DMS153 (cell line): ENCODE measurements at places on chromosomes 5 and 9.

DNA sequence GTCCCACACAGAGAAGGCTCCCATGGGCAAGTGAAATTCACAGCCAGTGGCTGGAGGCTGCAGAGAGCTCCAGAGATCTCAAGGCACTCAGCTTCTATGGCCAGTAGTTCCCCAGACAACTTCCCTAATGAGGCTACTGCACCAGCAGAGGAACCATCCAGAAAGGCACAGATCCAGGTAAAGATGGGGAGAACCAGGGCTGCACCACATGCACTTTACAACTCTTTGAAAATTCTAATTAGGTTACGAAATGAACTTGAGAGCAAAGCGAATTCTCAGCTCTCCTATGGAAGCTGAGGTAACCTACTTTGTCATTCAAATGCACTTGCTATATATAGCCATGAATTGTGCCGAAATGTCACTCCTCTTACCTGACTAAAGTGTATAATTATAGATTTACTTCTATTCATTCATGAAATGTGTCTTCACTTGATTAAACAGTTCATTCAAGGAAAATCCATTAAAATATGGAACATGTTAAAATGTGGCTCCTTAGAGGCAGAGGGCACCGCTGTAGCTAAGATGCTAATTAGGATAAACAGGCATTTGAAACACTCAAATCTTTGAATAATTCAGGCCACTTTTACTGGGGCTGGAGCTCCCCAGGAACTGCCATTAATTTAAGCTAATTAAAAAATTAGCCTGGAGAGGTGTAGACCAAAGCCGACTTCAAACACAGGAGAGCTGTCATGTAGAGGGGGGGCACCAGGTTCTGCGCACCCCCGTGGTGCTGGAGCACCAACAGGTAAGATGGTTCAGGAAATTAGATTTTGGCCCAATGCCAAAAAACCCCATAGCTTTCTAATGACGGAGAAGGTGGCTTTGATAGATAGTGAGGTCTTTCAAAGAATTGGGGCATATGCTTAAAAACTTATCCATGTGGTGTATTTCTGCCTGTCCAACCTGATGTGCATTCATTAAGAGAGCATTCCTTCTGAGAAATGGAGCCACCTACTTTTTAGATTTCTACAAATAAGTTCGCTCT is 204.1 kb downstream of the GABBR2 start:
- no peak for DNase-seq

GRCh38 chr5:150022158-150022531 is 21.6 kb downstream of the HMGXB3 start:
- DNase-seq = no peak

DNA sequence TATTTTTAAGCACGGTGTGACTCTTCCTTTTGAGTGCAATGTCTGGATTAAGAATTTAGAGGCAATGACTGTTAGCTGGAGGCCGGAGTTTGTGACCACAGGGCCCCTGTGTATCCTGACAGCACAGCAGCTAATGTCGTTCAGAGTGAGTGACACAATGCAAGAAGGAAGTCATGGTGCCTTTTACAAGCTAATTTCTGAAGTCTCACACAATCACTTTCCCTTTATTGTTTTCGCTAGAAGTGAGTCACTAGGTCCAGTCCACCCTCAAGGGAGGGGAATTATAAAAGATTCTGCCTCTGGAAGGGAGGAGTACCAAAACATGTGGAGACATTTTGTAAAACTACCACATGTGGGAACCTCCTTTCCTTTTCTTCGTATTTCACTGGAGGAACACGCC is 185.5 kb upstream of the FGF10 start:
- no peak for DNase-seq

- no peak for DNase-seq
Measured at GRCh38 chr9:138025417-138025816, 147.8 kb downstream of the CACNA1B start.

DNA sequence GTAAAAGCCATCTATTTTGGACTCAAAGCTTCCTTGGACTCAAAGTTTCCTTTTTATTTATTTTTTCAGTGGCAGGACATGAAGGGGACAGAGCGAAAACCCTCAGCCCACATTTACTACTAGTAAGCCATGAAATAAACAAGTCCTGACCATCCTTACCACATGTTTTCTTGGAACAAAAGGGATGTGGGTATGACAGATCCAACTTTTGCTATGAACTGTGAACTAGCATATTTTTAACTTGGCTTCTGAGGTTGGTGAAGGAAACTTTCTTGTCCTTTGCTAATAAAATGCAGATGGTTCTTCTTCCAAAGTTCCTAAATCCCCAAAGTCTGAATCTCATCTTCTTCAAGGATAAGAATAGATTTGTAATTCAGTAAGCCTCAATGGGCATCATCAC is 122.7 kb upstream of the TNC start:
- DNase-seq = no peak

DNA sequence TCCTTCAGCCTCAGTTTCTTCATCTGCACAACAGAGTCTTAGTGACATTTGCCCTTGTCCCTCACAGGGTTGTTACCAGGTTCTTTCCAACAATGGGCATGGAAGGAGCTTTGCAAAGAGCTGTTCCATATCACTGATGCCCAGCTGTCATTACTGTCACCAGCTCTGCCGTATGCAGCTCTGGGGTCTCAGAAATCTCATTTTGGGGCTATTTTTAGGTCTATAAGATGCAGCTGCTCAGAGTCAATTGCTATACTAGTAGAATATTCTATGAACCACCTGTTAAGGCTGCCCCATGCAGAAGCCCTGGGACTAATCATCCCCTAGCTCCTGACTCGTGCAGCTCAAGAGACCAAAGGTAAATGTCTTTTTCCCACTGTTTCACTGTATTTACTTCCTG is 105.1 kb upstream of the TNPO1 start:
- peak; percentile 64 for DNase-seq

- DNase-seq = no peak
Measured at GRCh38 chr5:32020946-32021345, 153.2 kb downstream of the GOLPH3 start.

DNA sequence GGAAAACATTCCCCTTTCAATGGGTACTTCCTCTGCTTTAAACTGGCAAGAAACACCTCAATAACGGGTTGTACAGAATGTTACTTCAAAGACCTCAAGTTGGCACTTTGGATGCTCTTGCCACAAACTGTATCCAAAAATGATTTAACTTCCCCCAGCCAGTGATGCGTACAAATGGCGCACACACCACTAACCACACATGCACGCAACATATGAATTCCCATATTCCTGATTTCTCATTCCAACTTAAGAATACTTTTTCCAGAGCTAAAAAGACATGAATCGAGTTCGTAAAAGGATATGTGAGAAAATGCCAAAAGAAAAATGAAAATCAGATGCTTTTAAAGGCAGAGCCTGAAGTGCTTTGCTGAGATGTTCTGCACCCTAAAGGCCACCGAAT is 388.0 kb upstream of the PIK3R1 start:
- DNase-seq = no peak

DNA sequence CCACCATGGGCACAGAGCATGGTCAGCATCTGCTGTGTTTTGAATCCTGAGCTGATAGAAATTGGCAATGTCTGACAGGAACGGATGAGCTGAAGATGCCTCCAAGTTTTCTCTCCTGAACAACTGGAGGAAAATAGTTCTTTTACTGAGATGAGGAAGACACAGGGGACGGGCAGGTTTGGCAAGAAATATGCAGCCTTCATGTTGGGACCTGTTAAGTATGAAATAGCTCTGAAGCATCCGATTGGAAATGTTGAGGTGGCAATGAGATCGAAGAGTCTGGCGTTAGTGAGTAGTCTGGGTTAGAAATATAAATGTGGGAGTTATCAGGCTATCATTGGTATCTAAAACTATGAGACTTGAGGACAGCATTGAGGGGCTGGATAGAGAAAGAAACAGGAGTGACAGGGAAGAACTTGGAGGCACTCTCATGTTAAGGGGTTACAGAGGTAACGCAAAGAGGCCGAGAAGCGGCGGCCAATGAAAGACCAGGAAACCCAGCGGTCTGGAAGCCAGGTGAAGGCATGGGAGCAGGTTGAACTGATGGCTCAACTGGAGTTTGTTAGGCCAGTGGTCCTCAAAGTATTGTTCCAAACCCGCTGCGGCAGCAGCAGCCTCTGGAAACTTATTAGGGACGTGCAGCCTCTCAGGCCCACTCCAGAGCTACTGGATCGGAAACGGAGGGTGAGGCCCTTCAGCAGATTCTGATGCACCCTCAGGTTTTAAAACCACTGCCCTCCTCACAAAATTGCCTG is 1.0 kb upstream of the MAMDC2 start:
- DNase-seq = no peak

- no peak for DNase-seq
Measured at GRCh38 chr9:16030528-16031185, 477.8 kb downstream of the CCDC171 start.

DNA sequence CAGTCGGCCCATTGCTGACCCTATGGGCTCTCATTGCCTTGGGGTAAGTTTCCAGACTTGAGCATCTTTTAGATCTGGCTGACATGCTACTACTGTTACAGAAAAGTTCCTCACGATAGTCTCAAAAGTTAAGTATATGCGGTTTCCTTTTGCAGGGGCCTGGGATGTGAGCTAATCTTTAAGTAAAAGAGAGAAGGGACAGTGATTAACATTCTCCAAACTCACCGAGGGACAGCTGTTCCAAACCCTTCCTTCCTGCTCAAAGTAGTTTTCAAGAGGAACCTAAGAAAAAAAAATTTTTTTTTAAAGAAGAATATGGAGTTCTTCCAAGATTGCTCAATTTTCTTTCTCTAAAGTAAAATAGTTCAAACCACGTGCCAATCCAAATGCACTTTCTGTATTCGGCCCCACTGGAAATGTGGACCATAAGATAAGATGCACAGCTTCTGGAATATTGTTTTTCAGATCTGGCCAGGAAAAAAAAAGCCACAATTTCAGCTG is 168.0 kb upstream of the SPRY4 start:
- no peak for DNase-seq

- DNase-seq = no peak
Measured at GRCh38 chr9:114694719-114695269, 12.8 kb upstream of the TEX48 start.

- no peak for DNase-seq
Measured at GRCh38 chr9:99855467-99856176, 33.9 kb downstream of the NR4A3 start.

GRCh38 chr5:172194985-172195774 is 1.2 kb downstream of the EFCAB9 start:
- no peak for DNase-seq

DNA sequence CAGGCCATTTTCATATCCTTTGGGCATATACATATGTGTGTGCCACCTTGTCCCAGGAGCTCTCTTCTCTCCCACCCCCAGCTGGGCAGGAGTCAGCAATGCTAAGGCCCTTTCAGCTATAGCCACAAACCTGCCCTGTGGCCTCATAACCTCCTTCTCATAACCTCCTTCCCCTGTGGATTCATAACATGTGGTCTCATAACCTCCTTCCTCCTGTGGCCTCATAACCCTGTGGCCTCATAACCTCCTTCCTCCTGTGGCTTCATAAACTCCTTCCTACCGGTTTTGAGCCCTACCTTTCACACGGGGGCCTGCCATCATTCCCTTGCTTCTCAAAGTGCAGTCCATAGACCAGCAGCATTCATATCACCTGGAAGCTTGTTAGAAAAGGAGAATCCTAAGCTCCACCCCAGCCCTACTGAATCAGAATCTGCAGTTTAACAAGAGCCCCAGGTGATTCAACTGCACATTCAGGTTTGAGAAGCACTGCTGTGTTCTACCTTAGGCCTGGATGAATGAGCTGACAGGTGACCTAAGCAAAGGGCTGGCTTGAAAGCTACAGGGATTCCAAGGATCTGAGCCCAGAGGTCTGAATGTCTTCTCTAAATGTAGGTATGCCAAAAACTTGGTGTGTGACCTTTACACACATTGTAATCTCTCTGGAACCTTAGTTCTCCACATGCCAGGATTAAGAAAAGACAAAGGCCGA is 41.9 kb upstream of the PLPP6 start:
- DNase-seq = no peak

DNA sequence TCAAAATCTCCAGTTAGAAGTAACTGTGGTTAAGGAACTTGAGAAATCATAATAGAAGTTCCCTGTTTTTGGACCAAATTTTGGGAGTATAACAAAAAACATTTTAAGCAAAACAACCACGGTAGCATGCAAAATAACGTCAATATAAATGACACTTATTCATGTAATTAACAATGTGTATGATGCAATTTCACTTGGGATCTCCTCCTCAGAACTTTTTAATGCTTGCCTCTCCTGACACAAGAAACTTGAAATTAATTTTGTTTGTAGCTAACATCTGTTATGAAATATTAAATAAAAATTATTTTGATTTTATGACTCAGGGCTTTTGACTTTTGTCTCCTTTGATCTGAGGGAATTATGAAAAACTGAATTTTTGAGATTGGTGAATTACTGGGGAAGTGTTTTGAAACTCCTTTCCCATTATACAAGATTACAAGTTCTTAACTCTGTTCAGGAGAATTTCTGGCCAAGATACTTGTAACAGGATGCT is 149.7 kb downstream of the ATP10B start:
- DNase-seq = no peak

DNA sequence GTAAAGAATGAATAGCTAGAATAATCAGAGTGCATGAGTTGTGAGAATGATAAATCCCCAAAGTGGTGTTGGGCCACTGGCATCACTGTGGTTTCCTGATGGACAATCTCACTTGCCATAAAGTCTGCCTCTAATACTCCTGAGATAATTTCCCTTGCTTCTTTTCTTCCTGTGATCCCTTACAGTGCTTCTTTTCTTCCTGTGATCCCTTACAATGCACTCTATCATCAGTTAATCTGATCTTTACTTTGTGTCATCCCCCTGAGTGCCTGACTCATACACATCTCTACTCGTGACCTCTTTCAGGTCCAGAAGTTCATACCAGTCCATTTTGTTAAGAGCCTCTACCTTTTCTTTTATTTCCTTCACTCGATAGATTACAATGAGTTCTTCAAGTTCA is 418.3 kb downstream of the HCN1 start:
- DNase-seq = no peak

DNA sequence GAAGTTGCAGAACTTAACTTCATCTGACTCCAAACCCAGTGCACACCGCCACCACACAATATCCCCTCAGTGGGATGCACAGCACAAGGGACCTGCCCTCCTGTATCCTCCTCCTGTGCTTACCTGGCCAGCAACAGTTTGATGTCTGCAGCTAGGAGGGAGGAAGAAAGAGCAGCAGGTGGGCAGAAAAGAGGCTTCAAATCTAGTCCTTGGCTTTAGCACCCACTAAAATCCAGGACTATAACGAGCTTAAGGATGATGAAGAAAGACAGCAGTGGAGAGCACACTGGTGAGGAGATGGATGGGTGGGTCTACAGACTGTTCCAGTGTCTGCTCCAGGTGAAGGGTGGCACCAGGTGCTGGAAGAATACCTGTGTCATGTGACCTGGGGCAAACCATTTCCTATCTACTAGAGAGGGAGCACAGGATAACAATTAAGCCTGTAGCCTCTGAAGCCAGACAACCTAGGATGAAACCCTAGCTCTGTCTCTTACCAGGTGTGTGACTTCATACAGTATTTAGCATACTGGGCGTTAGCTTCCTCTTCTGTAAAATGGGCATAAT is 100.0 kb downstream of the SH3TC2 start:
- DNase-seq = no peak
